Head of caudate nucleus (tissue), 42 donors: ENCODE measurements at places on chromosomes 5 and 9.

GRCh38 chr5:17089690-17090089, 127.7 kb upstream of the BASP1 start:
- no peak for DNase-seq

DNA sequence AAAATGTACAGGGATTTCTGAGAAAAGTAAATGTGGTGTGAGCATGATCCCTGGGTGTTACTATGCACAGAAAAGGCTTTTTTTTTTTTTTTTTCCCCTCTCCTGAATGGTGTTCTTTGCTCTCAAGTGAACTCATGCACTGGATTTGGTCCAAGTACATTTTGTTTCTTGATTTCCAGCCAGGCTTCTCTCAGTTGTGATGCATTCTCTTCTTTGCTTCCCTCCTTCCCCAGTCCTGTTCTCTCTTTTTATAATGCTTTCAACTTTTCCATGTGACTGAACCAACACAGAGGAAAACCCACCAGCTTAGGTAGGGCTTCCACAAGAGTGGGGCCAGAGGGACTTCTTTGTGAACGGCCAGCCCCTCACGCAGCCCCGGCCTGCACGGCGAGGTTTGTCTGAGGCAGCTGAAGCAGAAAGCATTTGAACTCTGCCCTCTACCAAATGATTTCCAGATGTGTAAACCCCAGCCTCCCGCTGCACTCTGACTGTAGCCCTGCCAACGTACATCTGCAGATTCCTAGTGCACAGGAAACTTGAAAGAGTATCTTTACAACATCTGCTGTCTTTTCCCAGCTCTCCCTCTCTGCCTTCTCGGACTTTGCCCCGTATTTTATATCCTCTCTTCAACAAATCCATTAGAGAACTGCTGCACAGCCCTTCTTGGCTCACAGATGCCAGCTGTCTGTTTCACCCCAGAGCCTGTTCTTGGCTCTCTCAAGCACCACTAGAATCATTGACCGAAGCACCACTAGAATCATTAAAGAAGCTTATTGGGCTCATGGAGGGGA, 71.8 kb upstream of the CD180 start:
- peak; percentile 64 for DNase-seq

- no peak for DNase-seq
Observed at GRCh38 chr5:142561029-142561428, 124.9 kb downstream of the FGF1 start.

- DNase-seq, result no peak
Observed at GRCh38 chr5:177220576-177220975, 82.9 kb downstream of the RAB24 start.

- peak; percentile 62 for DNase-seq
Observed at GRCh38 chr5:79025054-79025472, 40.0 kb upstream of the ARSB start.

GRCh38 chr5:93635991-93636390, 53.0 kb downstream of the NR2F1 start:
- no peak for DNase-seq
